ENCODE measurements at places on chromosomes 1 and 21.
A peak's percentile ranks its signal among the peaks of the same experiment; 100 is the strongest.

GRCh38 chr1:228452194-228453021, 34.8 kb upstream of the RNF187 start:
- DNase-seq = no peak

DNA sequence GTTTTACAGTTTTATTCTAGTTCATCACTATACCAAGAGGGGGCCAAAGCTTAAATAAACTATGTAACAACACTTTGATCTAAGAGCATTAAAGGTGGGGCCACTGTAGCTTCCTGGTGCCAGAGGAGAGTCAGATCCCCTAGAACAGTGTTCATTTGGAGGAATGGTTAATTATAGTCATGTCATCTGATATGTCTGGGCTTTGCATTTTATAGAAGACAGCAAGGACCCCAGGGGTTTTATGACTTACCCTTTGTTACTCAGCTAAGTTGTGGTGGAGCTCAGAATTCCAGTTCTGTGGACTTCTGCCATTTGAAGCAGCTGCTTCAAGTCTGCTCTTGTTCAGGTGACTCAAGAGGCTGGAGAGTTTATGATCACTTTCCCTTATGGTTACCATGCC, 16.7 kb downstream of the KDM4A start:
- DNase-seq = no peak

DNA sequence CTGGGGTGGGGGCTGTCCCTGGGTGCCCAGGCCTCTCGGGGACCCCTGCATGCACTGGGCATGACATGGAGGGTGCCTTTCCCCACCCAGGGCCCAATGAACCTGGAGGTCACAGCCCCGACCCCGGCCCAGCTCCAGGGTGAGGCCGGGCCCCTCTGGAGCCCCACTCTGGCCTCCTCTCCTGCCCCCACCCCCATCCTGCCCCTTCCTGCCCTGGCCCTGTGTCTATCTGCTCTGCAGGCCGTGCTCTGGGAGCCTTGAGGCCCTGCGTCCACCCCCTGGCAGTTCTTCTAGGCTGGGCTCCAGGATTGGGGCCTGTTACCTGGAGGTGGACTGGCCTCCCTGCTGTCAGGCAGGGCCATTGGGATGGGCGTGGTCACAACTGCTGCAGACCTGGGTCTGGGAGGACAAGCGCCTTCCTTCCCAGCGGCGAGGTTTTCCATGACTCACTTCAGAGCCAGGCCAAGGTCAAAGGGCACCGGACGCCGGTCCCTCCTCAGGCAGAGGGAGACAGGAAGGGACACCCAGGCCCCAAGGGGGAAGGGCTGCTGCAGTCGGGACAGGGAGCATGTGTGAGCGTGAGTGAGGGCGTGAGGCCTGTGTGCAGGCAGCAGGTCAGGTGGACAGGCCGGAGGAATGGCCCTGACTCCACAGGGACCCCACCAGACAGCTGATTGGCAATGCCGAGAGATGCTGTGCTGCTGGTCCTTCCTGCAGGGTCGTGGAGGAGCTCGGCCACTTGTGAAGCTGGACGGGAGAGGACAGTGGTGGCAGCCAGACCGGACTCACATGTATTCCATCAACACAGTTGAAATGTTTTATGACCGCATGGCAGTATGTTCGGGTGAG, 31.1 kb upstream of the POFUT2 start:
- DNase-seq = no peak

- peak; percentile 23 for DNase-seq
These were observed 312.0 kb downstream of the VAV3 start for GRCh38 chr1:107653005-107653404.

DNA sequence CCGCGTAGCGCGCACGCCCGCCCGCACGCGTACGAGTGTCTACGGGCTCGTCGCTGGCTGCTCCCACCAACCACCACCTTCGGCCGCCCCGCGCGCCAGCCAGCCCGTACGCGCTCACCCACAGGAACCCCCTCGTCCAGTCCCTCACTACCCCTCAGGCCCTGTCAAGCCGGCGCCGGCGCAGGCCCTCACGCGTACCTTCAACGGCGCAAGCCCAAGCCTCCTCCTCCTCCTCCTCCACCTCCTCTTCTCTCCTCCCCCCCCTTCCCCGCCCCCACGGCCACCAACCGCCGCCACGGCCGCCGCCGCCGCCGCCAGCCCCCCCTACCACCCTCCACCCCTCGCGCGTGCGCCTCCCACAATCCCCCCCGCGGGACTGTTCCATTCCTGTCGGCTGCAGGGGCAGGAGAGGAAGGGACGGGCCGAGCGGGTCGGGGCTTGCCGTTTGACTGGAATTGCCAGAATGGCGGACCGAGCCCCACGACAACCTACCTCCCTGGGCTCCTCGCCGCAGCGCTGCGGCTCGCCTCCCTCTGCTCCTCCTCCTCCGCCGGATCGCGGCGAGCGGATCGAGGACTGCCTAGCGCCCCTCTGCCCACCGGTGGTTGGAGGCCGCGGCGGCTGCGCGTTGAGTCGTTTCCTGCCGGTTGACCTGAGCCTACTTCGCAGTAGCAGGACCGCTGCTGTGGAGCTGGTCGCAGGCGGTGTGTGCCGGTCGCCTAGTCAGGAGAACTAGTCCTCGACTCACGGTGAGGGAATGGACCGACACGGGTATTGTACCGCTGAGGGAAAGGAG, at the start of gene ASH1L:
Gene ASH1L (minus strand): TSS at position 223 of the 796 bp plus-strand sequence. CDS start 41,284 bp downstream, outside the sequence.
- DNase-seq = peak; percentile 95
